Activated CD4-positive, alpha-beta T cell treated with anti-CD3 and anti-CD28 coated beads, Interleukin-2, amount 50 U/mL, for 4 hours (primary cell): ENCODE measurements at places on chromosomes 12 and 14.

DNA sequence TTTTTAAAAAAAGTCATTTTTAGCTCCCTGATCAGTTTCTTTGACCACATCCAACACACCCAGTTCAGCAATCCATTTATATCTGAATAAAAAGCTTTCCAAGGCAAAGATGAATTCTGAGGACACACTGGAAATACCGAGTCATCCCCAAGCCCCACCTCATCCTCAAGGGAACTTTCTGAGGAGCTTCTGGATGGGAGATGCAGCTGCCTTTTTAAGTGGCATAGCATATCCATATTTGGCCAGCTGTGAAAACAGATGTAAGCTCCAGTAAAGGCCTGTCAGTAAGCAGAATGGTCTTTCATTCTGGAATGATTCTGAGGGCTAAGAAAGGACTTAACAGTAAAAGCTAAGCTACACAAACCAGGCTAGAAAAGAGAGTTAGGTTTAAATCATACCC, 18.4 kb downstream of the ZFYVE1 start:
- DNase-seq: no peak

GRCh38 chr12:31887109-31887811, 72.0 kb upstream of the RESF1 start:
- DNase-seq: no peak

DNA sequence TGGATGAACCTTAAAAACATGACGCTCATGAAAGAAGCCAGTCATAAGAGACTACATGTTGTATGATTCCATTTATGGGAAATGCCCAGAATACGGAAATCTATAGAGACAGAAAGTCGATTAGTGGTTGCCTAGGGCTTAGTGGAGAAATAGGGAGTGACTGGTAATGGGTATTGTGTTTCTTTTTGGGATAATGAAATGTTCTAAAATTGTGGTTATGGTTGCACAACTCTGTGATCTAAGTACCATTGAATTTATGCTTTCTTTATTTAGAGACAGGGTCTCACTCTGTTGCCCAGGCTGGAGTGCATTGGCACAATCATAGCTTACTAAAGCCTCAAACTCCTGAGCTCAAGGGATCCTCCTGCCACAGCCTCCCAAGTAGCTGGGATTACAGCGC, 8.0 kb downstream of the RBMS2 start:
- DNase-seq: no peak

DNA sequence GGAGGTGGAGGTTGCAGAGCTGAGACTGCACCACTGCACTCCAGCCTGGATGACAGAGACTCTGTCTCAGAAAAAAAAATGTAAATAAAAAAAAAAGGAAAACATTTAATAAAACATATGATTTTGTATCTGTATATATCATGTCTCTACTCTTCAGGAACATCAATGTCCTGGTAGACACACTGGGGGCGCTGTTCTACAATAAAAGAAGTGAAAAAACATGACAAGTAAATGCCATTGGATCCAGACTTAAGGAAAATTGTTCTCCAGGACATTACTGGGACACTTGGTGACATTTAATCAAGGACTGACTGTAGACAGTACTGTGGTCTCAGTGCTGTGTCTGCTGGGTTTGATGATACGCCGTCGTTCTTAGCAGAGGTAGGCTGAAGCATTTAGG, 15.5 kb upstream of the KLC1 start:
- no peak for DNase-seq

- DNase-seq: no peak
These were observed 296.3 kb upstream of the ATXN7L3B start for GRCh38 chr12:74241341-74241740.

- no peak for DNase-seq
These were observed 3.7 kb upstream of the AQP6 start for GRCh38 chr12:49969027-49969426.
